Aorta (tissue), 5 donors: ENCODE measurements at places on chromosomes 6 and 20.

GRCh38 chr6:41426438-41426851 is 91.0 kb downstream of the NCR2 start:
- no peak for DNase-seq

DNA sequence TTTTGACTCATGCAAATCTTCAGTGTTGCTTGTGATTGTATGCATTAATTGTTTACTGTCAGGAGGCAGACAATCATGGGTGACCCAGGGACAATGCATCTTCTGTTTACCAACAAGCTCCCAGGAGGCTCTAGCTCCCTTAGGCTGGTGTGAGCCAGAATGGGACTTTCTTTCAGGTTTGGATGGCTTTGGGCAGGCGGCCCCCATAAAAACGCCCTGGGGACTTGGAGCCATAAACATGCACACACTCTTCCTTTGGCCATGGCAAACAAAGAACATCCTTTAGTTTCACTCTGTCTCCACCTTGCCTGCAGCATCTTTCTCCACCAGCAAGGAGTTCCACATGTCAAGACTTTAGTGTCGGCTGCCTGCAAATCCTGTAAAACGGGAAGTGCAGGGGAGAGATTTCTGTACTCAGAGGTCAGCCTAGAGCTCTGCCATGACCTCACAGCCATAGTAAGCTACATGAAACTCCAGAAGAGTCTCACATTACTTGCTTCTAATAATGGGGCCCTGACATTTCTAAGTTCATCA is 127.6 kb downstream of the MAP3K7 start:
- DNase-seq: no peak

DNA sequence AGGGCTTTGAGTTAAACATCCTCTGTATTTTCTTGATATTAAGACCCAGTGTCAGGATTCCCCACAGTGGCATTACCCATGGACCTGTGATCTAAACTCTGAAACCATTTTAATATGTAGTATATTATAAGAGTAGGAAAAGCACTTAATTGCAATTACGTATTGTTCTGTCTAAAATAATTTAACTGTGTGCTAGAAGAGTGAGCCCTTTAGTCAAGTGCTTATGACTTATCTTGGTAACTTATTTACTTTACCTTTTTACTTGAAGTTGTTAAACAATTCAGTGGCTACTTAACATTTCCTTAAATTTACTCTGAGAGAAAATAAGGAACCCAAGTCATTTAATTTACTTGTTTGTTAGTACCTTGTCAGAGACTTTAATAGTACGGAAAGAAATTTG is 173.6 kb downstream of the CDKAL1 start:
- no peak for DNase-seq

GRCh38 chr6:16949716-16950115 is 152.1 kb upstream of the STMND1 start:
- DNase-seq: no peak

DNA sequence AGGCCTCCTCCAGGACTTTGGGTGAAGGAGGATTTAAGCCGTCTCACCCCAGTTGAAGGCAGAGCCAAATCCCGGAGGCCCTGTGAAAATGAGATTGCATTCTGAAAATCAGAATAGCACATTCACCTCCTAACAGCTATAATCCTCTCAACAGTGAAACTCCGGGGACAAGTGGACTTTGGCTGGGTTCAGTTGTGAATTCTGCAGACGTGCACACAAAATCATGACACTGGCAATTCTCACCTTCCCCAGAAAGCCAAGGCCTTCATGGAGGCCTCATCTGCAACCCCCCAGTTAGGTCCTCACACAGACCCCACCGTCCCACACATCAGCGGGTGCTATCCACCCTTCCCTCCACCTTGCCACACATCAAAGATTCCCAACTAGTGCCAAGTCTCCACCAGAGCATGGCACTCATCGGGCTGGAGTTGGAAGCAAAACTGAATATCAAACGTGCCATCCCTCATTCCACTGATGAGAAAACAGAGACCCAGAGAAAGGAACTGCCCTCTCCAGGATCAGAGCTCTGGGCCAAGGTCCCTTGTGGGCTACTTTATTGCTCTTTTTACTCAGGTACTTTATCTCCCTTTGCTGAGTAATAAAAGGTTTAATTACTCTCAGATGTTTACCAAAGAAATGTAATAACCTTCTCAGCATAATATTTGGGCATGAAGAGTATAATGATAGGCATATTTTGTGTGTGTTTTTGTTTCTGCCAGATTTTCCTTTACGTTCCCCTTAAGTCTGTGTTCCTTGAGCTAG is 4.8 kb upstream of the BTNL2 start:
- no peak for DNase-seq

DNA sequence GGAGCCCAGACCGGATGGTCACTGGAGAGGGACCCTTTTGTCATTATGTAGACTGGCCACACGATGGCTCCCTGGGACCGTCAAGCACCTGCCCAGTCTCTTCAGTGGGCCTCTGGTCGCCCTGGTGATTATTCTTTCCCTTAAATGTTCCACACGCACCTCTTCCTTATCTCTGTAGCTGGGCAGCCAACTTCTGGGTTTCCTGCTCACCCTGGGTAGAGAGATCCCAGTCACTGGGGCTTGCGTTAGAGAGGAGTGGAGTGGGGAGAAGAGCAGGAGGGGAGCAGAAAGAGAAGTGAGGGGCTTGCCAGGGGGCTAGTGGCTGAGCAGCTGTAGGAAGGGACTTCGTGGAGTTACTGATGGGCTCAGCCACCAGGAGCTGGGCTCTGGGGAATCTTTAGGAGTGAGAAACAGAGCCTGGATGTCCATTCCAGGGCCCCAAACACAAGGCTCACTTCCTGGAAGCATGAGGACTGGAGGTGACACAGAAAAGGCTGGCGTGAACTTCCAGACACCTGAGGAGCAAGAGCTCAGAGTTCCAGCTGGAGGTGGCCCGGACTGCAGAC is 150.1 kb downstream of the DHX35 start:
- DNase-seq: no peak

DNA sequence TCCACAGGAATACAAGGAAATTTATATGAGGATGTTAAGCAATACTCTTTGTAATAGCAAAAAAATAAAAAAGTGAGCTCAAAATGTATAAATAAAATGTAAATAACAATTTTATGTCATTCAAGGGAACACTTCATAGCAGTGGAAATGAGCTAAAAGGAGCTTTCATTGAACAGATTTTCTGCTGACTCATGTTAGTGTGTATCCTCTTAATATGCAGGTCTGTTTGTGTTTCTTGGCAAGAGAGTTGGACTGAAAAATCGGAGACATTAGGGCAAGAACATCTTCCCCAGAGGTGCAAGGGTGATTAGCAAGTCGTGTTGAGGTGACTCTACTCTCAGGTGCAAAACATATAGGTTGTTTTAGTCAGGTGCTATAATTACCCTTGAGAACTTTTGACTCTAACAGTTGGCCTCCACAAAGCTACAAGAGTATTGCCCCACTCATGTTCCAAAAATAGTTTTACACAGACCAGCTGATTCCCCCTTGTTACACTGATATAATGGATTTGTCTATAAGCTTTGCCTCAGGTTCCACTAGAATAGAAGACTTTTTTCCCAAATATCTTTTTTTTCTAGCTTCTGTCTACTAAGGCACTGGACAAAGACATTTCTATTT is 702.9 kb downstream of the TENT5A start:
- no peak for DNase-seq

- no peak for DNase-seq
These were observed 64.9 kb downstream of the IRF4 start for GRCh38 chr6:456358-456867.

DNA sequence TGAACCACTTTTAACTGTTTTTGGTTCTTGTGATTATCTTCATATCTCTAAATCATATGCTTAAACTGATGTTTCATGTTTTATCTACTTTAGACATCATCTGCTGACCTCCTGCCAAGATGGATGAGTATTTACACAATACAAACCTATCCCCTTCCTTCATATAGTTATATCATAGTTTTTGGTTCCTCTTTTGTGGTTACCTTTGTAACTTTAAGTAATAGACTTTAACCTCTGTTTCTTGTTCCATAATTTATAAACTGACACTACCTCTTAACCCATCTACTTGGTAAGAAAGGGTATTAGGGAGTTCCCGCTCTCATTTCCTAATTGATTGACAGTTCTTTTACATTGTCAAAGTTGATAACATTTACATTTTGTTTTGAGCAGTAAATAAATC is 11.9 kb downstream of the PCMT1 start:
- no peak for DNase-seq

DNA sequence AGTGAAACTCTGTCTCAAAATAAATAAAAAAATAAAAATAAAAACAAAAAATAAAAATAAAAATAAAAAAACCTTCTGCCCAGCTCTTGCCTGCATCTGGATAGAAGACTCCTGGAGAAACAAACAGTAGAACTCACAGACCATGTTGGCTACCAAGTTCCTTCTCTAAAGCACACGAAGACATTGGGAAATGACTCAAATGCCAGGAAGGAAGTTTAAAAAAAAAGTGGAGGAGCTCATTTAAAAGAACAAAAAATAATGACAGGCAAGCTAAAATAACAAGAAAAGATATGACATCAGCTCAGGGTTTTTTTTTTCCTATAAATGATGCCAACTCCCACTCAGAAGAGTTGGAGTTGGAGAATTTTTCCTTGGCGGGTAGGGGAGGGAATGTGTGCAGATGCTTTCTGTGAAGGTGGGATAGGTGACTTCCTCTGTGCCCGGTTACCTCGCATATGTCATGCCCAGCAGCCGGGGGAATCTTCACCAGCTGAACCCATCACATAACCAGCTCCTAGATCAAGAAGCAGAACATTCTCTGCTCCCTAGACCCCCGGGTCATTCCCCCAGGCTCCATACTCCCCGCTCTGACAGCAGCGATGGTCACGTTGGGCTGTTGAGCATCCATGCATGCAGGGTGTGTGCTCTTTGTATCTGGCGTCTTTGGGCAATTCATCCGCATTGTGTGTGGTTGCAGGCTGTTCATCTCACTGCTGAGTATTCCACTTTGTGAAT is 17.3 kb upstream of the CD93 start:
- DNase-seq: no peak

- DNase-seq: no peak
These were observed 246.7 kb upstream of the AFDN start for GRCh38 chr6:167579806-167580618.
